ENCODE measurements at places on chromosomes 1 and 21. TPM values are rescaled to one million over a fixed set of nuclear protein-coding genes. Genes with fewer than 3 reads are reported as not detected.

UTS2 gene
- polyA plus RNA-seq: 0.37 TPM

OR2T29 gene
- not detected for polyA plus RNA-seq

OR2T1 gene
- not detected for polyA plus RNA-seq

CORT gene
- polyA plus RNA-seq: 1.6 TPM

OLFML2B gene
- 15.1 TPM for polyA plus RNA-seq

MCOLN2 gene
- polyA plus RNA-seq: 0.67 TPM

MEX3A gene
- polyA plus RNA-seq: 42.9 TPM

SLC35F3 gene
- 0.80 TPM for polyA plus RNA-seq

TRIM67 gene
- 0.08 TPM for polyA plus RNA-seq

MCM3AP gene
- polyA plus RNA-seq: 67.8 TPM

FCRL4 gene
- polyA plus RNA-seq: not detected

DNA sequence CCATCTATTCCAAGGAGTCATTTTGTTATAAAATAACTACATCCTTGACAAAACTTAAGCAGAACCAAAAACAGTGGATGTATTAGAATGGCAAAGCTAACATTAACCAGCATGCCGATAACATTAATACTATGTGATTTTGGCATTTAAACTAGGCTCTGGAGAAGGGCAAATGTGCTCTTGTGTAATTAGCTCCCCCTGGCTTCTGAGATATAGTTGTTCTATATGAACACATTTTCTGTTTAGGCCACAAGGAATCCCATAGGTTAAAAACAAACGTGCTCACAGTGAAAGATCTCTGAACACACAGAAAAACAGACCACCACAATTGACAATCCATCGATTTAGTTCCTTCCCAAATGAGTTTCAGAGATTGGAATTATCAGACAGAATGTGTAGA lies 57.4 kb upstream of the TARS2 start:
- no peak for DNase-seq

- no peak for DNase-seq
These were observed 229.6 kb downstream of the HHAT start for GRCh38 chr1:210558302-210558701.

DNA sequence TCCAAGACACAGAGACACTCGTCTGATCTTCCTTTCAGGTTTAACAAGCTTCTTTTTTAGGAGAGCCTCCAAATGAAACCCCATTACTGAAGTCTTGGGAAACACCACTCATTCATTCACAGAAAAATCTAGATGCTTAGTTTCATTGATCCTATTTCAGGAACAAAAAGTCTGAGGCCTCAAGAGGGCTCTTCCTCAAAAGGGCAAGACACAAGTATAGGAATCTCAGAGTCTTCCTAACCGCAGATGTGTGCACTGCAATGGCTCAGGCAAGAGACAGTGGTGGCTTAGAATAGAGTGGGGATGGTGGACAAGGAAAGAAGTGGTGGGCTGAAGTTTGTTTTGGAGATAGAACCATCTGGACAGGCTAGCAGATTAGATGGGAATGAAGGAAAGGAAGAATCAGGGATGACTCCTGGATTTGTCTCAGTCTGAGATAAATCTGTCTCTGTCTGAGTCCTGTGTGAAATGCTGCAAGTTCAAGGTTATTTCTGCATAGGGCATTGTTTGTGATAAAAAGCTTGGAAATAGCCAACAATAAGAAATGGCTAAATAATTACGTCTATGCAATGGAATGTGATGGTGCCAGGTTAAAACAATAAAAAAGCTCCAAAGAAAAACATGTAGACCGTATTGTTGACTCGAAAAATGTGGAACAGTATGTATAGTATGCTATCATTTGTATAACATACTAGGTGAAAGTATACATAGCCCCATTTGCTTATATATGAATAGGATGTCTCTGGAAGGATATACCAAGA lies 8.9 kb upstream of the CTSE start:
- no peak for DNase-seq

- no peak for DNase-seq
These were observed 62.1 kb downstream of the PIK3R3 start for GRCh38 chr1:46070164-46070814.

GRCh38 chr1:114032271-114033215 lies 53.3 kb downstream of the OLFML3 start:
- DNase-seq: no peak

- DNase-seq: no peak
These were observed 6.1 kb upstream of the MASP2 start for GRCh38 chr1:11052839-11053757.

DNA sequence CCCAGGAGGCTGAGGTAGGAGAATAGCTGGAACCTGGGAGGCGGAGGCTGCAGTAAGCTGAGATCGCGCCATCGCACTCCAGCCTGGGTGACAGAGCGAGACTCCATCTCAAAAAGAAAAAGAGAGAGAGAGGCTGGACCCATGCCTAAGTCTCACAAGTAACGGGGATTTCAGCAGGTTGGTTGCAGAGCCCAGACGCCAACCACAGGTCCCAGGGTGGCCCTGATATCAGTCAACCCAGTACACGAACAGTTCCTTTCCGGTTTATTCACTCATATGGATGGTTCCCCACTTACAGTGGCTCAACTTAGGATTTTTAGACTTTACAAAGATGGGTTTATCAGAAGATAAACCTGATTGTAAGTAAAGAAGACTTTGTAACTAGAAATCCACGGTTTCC lies 40.9 kb downstream of the CLSTN1 start:
- DNase-seq: no peak

DNA sequence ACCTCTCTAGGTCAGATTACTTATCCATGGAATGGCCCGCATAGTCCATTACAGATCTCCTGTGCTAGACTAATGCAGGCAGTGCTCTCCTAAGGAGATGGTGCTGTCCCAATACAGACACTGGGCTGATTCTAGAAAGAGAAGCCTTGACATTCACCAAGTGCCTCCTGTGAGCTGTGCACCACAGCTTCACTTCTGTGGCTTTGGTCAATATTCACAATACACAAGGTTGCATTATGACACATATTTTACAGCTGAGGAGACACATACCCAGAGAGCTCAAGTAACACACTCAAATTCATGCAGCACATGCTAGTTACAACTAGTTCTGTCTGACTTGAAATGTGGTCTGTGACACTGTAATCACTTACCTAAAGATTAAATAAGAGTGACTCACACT lies 59.4 kb upstream of the LRRC8B start:
- DNase-seq: no peak

GRCh38 chr1:241457421-241457820 lies 62.1 kb downstream of the FH start:
- DNase-seq: no peak

DNA sequence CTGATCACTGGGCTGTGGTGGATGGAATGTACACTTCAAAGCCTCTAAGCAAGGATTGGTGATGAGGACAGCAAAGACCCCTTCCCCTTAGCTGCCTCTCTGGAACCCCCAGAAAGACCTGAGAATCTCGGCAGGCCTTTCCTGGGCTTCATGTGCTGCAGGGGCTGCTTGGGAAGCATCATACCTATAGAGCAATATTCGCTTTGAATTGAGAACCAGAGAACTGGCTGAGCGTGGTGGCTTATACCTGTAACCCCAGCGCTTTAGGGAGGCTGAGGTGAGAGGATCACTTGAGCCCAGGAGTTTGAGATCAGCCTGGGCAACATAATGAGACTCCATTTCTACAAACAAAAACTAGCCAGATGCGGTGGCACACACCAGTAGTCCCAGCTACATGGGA lies 22.0 kb downstream of the CSF1 start:
- no peak for DNase-seq

- DNase-seq: no peak
These were observed 222.7 kb downstream of the PTPRU start for GRCh38 chr1:29458737-29459619.

DNA sequence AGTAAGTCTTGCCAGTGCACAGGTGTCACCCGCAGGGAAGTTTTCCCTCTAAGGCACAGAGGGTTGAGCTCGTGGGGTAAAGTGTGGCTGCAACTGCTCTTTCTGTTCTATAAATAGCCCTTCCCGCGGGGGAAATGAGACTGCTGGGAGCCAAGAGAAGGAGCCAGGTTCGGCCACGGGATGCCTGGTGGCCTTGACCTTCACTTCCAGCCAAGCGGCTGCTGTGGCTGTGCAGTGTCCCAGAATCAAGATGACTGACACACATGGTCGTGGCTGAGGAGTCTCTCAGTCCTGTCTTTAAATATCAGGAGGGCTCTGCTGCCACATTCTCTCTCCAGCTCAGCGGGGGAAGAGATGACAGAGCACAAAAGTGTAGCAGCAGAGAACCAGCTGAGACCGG lies 154.1 kb upstream of the VAMP3 start:
- no peak for DNase-seq

GRCh38 chr1:210364479-210364878 lies 35.8 kb downstream of the HHAT start:
- DNase-seq: no peak

DNA sequence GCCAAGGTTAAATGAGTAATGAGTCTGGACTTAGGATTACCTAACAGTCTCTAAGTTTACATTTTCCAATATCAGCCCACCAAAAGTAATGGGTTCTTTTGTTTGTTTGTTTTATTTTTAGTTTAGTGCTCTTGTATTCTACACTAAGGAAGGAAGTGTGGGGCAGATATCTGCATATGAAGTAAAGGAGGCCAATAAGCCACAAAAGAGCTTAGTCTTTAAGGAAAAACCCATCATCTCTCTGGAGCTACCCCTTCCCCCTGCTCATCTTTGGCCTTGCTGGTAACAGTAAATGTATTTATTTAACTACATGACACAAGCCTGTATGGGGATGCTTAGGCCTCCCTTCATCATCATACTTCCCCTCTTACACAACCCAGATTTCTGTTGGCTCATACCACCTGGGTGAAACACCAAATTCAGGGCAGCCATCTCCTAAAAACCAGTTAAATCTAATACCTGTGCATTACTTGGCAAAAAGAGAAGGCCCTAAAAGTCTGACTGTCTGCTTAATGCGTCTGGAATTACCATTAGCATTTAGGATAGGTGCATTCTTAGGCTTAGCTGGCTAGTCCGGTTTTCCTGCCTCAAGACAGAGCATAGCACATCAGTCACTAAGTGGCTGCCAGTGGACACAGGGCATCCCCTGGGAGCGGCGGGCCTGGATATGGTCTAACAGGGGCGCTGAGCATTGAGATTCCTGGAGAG lies 96.8 kb upstream of the ADGRL2 start:
- DNase-seq: no peak

DNA sequence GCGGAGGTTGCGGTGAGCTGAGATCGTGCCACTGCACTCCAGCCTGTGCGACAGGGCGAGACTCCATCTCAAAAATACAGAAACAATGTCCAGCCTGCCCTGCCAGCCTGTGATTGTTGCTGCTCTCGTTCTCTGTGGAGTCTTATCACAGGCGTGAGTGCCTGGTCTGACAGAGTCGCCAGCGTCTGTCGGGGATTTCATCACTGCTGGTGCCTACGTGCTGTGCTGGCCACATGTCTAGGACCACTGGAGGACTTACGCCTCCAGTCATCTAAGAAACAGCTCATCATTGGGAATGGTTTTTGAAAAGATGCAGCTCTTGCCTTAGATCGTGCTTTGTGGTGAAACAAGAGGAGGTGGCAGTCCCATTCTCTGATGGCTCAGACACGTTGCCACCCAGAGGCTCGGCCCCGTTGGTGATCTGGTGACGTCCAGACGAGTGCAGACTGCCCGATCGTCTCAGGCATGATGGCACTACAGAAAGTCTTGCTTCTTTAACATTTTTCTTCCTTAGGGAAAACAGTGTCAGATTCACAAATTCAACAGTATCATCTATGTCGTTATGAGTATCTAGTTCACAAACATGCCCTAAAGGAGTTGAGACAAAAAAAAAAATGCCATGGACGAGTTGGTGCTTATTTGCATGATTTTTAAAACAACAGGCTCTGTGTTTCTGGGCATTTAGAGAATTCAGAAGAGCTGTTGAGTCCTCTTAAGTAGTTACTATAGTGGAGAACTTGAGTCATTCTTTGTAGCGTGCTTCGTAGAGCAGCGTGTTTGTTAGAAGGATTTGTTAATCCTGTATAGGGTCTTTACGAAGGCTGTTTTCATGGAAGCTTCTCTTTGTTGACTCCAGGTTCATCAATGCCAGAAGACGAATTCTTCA lies 47.5 kb downstream of the CBS start:
- no peak for DNase-seq

DNA sequence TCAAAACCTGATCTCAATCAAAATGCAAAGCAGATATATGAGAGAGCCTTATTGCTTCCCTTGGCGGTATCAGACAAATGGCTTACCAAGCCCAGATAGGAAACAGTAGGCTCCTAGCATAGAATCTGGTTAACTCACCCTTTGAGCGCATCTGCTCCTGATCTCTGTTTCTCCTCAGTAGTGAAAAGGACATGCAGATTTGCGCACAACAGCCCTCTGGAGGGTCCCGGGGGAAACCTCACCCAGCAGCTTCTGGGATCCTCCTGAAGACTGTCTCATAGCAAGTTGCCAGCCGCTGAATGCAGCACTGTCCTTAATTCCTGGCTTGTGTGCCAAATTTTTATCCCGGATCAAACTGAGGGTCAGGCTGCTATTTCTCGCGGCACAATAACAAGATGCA lies 192.2 kb downstream of the FASLG start:
- DNase-seq: no peak

- DNase-seq: no peak
These were observed 25.7 kb upstream of the IVNS1ABP start for GRCh38 chr1:185342672-185343259.

- no peak for DNase-seq
These were observed 1046.0 kb downstream of the MRPL39 start for GRCh38 chr21:24561291-24561690.

GRCh38 chr1:15381805-15382204 lies 27.9 kb upstream of the EFHD2 start:
- no peak for DNase-seq

DNA sequence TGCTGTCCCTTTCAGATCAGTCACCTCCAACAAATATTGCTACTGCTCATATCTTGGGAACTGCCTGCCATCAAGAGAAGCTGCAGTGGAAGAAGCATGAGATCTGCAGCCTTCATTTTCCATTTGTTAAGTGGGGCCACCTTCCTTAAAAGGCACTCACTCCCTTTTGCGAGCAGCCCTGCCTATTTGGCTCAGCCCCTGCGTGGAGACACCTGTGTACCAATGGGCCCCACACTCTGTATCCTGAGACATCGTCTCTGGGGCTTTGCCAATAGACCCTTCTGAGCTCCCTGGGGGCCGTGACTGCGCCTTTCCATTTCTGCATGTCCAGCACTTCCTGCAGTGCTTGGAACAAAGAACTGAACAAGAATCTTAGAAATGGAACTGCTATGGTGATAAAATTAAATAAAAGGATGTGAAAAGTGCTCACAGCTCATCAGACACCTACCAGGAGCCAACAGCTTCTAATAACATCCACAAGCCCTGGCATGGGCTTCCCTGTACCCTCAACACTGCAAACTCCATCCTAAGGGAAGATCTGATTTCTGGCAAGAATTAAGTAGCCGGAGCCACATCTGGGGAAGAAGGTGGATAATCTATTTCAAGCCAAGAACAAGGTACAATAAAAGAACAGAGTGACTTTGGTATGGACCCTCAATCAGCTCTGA lies 36.7 kb downstream of the PARP1 start:
- DNase-seq: no peak

Data from right renal pelvis (tissue), 4 donors.